NB4 (cell line): ENCODE measurements at places on chromosomes 11 and 22.
A peak's percentile ranks its signal among the peaks of the same experiment; 100 is the strongest.

DNA sequence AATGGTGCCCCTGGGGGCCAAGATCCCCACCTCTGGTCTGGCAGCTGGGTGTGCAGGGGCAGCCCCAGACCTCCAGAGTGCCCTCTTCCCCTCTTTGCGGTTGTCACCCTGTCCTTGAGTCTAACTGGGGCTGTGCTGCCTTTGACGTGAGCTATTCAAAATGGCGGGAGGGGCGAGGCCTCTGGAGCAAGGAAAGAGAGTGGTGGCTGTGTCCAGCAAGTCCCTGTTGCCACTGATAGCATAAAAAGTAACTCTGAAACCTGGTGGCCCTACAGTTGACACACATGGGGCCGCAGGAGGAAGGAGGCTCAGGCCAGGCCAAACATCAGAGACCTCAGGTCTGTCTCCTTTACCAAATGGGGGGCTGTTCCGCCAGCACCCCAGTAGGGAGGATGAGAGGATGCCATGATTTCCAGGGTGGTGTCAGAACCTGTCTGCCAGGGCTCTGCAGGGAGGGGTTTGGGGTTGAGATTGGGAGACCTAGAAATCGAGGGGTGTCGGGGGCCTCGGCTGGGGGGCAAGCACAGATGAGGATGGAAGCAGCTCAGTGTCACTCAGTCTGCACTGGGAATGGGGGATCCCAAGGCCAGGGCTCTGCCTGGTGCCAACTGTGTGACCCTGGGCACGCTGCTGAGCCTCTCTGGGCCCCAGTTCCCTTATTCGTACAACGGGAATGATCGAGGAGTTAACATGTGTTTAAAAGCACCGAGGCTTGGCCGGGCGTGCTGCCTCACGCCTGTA lies 49.2 kb upstream of the KCNQ1OT1 start:
- DNase-seq: no peak

DNA sequence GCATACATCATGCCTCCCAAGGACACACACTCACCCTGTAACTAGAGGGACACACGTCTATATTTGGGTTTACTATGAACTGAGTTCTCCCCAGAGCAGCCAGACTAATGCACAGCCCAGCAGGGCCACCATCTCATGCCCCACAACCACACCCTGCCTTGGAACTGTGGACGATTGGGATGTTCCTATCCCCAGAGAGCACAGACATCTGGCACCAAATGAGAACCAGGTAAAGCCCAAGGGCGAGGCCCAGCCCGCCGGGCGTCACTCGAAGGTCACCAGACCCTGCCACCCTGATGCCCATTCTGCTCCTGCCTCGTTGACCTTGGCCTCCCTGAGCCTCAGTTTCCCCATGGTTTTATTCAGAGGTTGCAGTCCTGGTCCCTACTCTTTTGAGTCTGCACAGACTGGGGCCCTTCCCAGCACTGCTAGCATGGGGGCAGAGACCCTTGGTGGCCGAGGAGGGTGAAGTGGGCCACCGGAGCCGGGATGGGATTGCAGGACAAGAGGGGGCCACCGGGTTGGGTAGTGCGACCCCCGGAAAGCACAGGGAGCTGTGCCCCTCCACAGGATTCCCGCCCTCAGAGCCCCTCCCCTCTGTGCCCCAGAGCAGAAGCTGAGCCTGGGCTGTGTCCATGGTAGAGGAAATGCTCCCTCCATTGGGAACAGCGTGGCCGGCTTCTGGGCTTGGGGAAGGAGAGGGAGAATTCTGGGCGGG lies 56.8 kb downstream of the IGLL5 start:
- DNase-seq: no peak

DNA sequence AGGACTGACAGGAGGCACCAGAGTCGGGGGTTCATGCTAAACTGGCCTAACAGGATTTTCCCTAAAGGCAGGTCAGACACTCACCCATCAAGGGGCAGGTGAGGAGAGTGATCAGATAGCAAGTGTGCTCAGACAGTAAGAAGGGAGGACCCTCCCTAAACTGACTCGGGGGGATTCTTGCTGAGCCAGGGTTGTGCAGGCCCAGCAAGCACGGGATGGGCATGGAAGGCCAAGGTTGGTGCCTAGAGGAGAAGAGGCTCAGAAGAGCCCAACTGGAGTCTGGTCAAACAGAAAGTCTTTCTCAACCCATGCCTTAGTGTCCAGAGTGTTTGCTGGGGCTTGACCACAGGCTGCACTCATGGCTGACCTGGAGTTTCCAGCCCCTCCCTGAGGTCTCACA lies 6.2 kb upstream of the APOL1 start:
- DNase-seq: no peak

DNA sequence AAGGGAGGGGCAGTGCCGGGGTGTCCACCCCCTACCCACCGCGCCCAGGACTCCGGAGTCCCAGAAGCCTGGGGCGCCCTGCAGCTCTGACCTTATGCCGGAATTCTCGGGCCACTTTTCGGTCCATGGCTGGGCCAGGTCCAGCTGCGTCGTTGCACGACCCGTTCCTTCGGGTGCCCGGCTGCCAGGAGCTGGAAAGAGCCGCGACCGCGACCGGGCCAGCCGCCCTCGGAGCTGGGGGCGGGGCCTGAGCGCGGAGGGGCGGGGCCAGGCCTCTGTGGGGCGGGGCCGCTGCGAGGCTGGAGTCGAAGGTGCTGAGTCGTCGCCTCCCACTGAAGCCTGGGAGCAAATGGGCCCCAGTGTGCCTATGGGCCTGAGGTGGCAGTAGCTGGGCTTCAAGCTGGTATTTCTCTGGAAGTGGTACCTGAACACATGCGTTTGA lies at the start of gene USH1C:
TSS of gene USH1C (minus strand) at position 236 of the 442 bp plus-strand sequence. CDS start at position 127, 109 bp downstream.
- no peak for DNase-seq

DNA sequence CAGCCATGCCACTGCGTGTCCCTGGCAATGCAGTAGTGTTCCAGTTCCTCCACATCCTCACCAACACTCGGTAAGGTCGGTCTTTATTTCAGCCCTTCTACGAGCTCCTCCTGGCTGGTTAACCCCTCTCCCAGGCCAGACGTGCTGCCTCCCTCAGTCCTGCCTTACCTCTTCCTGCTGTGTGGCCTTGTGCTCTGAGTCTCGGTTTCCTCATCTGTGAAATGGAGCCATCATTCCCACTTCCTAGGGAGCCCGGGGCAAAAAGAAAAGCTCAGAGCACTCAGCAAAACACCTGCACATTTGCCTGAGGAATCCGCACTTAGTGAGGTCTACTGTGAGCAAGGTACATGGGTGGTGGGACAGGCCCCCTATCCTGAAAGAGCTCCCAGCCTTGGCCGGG lies 9.8 kb downstream of the TP53I11 start:
- no peak for DNase-seq

DNA sequence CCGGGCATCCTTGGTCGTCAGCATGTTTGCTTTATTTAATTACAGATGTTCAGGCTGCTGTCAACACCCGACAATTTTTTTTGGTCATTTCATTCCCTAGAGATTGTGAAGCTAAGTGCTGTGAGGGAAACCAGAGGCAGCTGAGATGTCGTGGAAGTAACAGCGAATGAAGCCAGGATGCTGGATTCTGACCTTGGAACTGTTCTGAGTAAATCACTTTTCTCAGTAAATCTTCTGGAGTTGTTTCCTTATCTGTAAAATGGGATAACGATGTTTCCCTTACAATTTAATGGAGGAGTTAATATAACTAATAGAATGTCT lies 390 bp upstream of the CKAP5 start:
- DNase-seq: no peak

DNA sequence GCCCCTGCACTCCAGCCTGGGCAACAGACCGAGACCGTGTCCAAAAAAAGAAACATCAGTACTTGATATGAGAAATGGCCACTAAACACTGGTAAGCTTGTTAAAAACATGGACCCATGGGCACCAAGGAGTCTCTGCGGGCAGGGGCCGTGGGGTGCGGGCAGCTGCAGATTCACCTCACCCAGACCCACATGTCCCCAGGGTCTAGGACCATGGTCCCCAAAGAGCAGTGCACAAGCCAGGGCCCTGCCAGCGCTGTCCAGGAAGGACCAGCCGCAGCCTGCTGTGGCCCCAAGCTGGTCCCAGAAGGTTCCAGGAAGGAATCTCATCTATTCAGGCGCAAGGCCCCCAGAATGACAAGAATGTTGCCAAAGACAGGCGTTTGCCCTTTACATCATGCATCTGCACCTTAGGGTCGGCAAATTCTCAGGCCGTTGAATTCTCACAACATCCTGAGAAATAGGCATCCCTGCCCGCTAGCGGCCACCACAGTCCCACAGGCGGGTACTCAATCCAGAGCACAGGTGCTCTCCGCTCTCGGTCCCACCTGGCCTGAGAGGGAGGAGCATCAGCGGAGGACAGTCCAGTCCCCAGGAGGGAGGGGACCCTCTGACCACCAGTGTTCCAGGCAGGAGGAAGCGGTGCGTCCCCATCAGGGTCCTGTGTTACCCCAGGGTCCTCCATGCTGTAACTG lies 9.5 kb downstream of the YPEL1 start:
- DNase-seq: no peak

- peak; percentile 46 for DNase-seq
Measured at GRCh38 chr11:86214710-86215109, 29.8 kb upstream of the EED start.

- DNase-seq: no peak
Measured at GRCh38 chr11:2443406-2443805, 908 bp downstream of the TRPM5 start.

DNA sequence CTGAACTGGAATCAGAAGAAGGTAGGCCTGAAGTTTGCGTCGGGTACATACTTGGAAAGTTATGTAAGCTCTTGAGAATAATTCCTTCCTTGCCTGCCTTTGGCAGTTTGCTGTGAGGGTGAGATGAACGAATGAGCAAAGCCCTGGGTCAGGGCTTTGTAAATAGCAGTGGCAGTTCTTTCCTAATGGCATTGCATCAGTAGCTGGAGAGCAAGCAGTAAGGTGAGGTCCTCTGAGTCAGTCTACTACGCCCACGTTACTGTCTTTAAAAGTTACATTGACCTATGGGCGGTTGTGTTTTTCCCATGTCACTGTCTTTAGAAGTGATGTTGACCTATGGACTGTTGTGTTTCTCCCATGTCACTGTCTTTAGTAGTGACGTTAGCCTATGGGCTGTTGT lies 179.1 kb upstream of the E2F8 start:
- DNase-seq: no peak

DNA sequence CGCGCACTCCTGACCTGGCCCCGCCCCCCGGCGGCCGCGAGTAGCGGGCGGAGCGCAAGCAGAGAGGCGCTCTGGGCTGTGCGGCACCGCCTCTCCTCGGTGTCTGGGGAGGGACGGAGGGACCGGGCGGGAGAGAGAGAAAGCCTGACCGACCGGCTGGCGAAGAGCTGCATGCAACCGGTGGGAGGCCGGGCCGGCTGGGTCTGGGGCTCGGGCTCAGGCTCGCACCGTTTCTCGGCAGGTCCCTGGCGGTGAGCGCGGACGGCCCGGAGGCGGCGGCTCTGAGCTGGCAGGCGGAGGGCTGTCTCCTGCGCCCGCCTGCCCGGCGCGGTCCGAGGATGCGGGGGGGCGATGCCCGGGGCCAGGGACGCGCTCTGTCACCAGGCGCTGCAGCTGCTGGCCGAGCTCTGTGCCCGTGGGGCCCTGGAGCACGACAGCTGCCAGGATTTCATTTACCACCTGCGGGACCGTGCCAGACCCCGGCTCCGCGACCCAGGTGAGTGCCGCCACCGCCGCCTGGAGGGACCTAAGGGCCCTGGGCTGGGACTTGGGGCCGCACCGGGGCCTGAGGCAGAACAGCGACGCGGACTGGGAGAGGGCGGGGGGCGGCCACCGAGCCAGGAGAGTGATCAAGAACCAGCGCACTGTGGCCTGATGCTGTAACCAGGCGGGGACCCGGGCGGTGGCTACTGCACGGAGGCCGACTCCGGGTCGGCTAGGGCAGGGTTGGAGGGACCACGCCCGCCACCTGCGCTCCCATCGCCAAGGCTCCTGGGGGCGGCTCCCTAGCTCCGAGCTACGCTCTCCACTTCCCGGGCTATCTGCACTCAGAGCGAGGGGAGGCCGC lies at the start of gene SYT9:
TSS of gene SYT9 (plus strand) at position 69 of the 847 bp plus-strand sequence. CDS start at position 352, 283 bp downstream.
- no peak for DNase-seq

- DNase-seq: no peak
Measured at GRCh38 chr11:65489706-65490320, 9.0 kb upstream of the MALAT1 start.

- peak; percentile 66 for DNase-seq
Measured at GRCh38 chr11:114262681-114263512, 33.3 kb upstream of the NNMT start.

DNA sequence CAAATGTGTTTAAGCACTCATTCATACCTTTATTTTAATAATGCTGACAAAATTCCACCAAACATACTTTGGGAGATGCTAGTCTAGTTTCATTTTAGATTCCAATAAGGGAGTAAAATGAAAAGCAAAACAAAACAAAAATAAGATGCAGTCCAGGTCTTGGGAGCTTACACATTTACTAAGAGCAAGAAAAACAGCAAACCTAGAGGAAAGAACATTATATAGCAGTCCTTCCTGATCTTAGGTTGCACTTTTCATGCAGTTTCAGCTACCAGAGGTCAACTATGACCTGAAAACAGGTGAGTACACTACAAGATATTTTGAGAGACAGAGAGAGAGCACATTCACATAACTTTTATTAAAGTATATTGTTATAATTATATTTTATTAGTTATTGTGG lies 1100.9 kb downstream of the DLG2 start:
- DNase-seq: no peak

GRCh38 chr22:21943571-21944448 lies 8.8 kb downstream of the PPM1F start:
- peak; percentile 48 for DNase-seq

- no peak for DNase-seq
Measured at GRCh38 chr11:79973721-79974617, 533.1 kb upstream of the TENM4 start.

DNA sequence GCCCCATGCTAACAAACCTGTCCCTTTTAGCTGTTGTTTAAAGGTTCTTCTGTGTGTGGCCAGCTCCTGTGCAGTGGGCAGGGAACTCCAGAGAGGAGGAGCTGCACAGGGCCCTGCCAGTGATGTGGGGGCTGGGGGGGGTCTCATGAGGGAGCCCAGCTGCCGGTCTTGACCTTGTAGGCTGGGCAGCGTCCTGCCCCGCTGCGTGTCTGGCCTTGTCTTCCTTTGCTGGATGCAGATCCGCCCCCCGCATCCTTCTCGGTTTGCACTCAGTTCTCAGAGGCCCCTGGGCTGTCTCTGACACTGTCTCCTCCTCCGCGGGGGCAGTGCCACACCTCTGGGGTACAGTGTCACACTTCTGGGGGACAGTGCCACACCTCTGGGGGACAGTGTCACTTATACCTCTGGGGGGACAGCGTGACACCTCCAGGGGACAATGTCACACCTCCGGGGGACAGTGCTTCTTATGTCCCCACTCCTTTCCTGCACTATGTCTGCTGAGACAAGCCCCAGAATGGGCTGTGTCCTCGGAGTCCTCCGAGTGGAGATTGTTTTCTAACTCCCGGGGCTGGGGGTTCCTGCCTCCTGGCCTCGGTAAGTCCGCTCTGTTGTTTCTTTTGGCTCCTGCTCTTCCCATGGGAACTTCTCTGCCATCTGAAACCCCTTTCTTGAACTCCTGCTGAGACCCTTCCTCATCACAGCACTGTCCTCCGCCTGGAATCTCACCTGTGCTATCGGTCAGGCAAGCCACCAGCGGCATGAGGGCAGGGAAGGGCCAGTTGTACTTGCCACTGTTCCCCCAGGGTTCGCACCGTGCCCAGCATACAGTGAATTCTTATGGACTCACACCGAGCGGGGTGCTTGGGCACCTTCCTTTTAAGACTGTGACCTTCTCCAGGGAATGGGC lies 788.3 kb downstream of the TBC1D22A start:
- no peak for DNase-seq
